Activated T-cell treated with anti-CD3 and anti-CD28 coated beads, Interleukin-2, amount 50 U/mL, for 4 hours (primary cell): ENCODE measurements at places on chromosomes 7 and 10.
A peak's percentile ranks its signal among the peaks of the same experiment; 100 is the strongest.

DNA sequence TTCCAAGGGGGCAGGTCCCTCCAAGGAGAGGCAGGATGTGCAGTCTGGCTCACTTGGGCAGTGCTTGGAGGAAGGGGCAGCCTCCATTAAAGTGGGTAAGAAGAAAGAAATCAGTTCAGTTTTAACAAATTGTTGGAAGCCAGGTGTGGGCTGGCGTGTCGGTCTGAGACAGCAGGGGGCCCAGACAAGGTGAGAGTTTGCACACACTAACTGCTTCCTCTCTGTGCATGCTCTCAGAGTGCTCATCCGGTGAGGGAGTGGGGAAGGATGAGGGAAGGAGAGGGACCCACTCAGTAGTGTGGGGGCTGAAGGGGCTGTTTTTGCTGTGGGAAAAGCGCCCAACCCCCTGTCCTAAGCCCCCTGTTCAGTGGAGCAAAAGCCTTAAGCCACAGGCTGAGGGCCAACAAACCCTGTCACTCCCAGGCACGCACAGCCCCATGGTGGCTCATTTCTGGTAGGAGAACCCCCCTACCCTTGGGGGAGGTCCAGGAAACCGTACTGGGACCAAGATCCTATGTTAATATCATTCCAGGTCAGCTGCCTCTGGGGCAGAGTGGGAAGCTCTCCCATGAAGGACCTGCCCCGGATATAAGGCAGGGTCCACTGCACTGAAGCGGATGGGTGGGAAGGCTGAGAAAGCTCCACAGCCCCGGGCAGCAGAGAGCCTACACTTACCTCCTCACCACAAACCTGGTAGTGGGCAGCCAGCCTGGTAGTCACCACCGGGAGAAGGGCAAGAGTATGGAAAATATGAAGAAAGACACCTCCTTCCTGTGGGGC, 5.1 kb upstream of the PCBD1 start:
- no peak for DNase-seq

- peak; percentile 14 for DNase-seq
Observed at GRCh38 chr7:37833107-37833817, 15.1 kb upstream of the NME8 start.

GRCh38 chr10:92751534-92751811, 61.7 kb downstream of the HHEX start:
- no peak for DNase-seq

DNA sequence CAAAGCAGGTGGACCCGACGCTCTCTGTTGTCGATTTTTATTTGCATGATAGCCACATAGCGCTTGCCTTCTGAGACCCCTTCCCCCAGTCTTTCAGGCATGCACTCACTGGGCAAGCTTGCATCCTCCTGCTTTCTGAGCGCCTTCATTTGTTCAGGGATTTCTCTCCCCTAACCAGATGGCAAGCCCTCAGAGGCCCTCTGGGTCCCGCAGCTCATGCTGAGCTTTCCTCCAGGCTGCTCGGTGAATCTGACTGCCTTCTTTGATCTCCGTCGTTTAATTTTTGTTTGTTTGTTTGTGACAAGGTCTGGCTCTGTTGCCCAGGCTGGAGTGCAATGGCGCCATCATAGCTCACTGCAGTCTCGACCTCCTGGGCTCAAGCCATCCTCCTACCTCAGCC, 58.8 kb downstream of the ITIH5 start:
- DNase-seq, result no peak

GRCh38 chr7:134212576-134213546, 85.7 kb downstream of the LRGUK start:
- DNase-seq, result no peak

DNA sequence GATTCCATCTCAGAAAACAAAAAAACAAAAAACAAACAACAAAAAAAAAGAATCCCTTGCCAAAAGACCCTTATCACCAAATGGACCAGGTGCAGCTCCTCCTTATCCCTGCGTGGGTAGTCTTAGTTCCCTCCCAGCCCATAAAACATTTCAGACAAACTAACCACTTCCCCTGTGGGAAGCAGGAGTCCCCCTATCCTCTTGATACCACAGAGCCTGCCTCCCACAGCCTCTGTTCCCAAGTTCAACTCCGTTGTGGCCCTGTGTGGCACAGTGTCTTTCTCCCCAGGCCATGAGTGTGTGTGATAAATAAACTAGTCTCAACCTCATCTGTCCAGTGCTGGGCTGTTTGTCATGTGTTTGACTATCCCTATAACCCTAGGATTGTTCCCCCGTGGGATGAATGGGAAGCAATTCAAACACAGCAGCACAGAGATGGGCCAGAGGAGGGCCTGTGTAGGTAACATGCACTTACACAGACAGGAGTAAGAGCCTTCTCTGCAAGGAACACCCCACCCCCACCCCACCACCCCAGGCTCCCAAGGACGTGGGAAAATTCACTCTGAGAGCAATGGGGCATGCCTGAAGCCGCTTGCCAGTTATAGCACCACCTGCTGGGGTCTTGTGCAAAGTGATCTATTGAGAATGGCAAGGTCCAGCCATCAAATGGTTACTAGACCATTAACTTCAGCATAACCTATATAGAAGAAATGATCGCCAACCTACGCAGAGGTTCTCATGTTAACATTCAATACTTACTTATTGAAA, 147.1 kb upstream of the GHITM start:
- no peak for DNase-seq

DNA sequence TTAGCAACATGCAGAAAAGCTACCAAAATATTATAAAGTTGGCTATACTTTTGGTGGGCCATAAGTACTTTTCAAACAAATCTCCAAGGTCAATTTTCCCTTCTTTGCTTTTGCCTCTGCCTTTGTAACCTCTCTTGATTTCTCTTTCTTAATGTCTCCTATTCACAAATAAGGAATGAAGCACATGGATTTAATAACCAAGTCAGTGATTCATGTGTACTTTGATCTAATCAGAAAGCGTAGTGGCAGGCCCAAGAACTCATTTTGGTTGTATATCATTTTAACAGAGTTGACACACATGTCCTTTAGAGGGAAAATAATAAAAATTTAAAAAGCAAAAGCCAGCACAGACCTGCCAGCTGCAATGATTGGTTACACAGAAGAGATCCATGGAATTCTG, 93.7 kb downstream of the FZD1 start:
- DNase-seq, result no peak

- DNase-seq, result no peak
Observed at GRCh38 chr7:23016345-23017253, 2.7 kb upstream of the HYCC1 start.

DNA sequence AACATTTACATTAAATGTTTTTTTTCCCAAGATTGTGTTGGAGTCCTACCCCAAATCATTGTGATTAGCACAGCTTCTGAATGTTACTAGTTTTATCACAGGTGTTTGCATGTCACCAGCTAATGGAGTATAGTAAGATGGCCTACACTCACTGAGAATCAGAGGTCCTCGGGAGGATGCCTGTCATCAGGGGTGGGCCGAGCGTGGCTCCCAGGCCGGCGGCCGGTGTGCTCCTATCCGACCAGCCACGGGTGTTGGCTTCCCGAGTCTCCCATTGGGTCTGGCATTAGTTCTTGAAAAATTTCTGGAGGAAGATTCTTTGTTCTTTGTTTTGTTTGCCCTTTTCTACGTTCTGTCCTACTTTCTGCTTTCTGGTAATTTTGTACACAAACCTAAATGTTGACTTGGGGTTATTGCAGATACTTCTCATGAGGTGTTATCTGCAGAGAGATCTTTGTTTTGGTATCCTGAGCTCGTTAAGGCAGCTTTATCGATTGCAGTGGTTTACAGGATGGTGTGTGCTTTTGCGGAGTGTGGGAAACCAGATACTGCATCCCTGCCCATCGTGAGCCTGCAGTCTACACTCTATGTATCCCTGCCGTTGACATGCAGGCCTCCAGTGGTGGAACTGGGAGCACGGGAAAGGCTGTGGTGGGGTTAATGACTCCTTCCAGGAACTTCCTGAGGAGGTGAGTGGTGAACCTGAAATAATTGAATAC, 67.3 kb upstream of the DNAJB6 start:
- no peak for DNase-seq

DNA sequence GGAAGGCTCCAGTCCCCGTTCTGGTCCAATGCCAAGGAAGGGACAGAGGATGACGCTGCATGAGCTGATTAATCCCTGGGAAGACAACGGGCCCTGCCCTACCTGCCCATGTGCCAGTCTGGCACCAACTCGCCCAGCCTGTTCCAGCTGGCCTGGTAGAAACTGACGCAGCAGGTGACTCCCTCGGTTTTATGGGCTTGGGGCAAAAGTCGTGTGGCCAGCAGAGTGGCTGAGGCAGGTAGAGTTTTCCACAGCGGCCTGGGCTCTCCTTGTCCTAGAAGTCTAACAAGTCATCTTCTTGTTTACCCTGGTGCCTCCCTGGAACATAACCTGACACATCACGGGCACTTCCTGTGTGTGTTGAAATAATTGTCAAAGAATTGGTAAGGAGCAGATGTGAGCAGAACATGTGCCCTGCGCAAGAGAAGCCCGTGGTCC, 20.4 kb upstream of the LMTK2 start:
- no peak for DNase-seq

DNA sequence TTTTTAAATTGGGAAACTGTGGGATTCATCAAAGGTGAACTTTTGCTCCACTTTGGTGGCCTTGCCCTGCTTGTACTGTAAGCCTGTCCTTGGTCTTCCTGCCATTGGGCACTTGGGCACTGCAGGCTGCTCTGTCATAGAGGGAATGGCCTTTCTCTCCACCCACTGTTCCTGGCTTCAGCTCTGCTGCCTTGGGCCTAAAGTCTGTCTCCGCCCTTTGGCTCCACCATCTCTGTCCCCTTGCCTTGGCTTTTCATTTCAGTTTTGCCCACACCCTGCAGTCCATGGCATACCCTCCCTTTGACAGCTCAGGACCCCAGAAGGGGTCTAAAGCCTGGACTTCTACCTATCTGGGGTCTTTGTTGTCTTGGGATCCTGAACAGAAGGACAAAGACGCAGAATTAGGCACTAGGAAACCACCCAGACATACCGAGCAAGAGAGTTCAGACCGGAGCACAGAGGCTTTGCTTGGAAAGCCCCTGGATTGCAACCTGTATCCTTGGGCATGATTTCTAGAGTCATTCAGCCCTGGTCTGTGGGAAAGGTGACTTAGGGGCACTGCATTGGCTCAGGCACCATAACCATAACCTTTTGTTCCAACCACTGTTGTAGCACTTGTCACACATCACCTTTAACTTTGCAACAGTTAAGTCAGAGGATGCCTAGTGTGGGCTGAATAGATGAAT, 5.2 kb upstream of the ARHGAP22 start:
- no peak for DNase-seq

DNA sequence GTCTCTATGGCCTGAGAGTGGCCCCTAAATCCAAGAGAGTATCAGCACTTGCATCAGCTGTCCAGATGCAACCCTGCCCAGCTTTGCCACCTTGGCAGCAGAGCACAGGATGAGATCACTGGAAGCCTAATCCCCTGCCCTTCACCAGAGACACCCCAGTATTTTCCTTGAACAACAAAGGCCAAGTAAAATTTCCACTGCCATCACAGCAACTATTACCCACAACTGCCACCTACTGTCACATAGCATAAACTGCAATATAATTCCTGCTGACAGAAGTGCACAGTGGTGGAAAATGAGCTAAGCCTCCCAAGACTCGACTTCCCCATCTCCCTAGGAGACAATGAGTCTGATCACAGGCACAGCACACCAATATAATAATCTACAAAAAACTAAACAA, 462.8 kb upstream of the ZWINT start:
- DNase-seq, result no peak

DNA sequence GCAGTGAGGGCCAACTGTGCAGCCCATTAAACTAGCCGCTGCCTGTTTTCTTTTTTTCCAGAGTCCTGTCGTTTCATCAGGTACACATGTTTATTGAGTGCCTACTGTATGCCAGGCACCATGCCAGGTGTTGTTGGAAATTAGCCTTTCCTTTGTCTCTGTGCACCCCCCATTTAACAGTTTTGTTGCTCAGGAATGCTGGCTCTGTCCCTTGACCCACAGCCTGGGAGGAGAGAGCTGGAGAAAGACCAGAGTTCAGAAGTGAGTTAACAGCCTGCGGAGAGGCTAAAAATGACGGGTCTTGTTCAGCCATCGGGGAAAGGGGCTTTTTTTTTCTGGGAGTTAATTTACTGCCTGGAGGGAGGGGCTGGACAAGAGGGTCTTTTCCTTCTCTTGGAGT, 1.3 kb downstream of the LRMDA start:
- no peak for DNase-seq

- DNase-seq, result peak; percentile 35
Observed at GRCh38 chr10:98425511-98426352, 10.8 kb upstream of the PYROXD2 start.

GRCh38 chr7:98137826-98138151, 31.1 kb downstream of the LMTK2 start:
- DNase-seq, result no peak

DNA sequence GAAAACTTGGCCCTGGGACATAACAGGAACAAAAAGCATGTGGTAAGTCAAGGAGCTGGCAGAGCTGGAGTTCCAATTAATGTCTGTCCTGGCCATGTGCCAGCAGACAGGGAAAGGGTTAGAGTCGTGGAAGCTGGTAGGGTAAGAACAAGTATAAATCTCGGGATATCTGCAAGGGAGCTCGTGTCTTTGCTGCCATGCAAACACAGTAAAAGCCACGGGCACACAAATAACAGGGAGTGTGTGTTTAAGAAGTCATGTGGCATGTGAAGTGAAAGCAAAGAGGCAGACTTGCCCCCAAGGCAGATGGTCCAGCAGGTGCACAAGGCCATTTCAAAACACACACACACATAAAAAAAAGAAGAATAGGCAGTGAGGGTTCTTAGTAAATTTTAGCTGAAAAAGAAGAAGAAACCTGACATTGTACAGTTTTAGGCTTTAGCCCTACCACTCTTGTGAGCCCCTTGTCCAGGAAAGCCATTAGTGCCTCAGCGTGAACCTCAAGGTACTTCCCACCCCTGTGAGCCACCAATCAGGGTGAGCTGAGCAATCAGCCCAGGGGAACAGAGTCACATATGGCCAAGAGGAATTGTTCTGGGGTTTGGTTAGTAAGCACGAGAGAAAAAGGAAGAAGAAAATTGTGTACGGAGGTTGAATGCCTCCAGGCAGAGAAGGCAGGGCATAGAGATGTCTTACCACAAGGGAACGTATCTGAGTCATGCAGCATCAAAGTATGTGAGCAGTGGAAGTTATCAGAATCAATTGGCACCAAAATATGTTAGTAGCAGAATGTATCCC, 32.8 kb upstream of the ARHGAP12 start:
- no peak for DNase-seq

- no peak for DNase-seq
Observed at GRCh38 chr7:79877874-79878465, 256.7 kb upstream of the GNAI1 start.

DNA sequence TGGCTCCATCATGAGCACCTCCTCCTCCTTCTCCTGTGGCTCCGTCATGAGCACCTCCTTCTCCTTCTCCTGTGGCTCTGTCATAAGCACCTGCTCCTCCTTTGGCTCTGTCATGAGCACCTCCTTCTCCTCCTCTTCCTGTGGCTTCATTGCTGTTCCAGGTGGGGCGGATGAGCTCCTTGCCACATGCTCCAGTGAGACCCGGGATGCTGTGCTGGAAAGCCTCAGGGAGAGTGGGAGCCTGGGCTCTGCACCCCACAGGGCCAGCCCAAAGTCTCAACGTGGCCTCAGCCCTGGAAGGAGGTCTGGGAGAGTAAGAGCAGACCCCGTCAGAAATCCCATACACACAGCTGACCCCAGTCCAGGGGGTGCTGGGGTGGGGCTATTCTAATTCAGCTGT, 380.7 kb downstream of the TCERG1L start:
- no peak for DNase-seq

- no peak for DNase-seq
Observed at GRCh38 chr10:72315611-72316385, 38.9 kb downstream of the DNAJB12 start.

- DNase-seq, result no peak
Observed at GRCh38 chr7:117014673-117015133, 61.4 kb downstream of the ST7 start.
